ENCODE measurements at places on chromosomes 12 and 14. TPM values are rescaled to one million over a fixed set of nuclear protein-coding genes. Genes with fewer than 3 reads are reported as not detected.

GLIPR1L1 gene
- not detected for polyA plus RNA-seq

GRCh38 chr12:109255377-109255776, 53.7 kb downstream of the FOXN4 start:
- DNase-seq, result no peak

DNA sequence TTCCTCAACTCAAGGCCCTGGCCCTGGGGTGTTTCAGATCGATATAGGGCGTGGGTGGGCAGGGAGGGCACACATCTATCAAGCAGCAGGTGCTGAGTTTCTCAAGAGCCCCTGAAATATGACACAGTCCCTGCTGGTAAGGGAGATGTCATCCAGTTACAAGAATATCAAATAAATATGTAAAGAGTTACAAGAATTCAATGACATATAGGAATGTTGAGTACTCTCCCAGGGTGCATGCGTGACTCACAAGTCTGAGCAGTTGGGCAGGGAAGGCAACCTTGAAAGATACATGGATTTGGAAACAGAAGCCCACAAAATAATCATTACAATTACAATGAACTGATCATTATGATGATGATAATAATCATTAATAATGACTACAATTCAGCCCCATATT, 35.2 kb downstream of the MVK start:
- no peak for DNase-seq

FAM222A gene
- polyA plus RNA-seq, result 0.29 TPM

- no peak for DNase-seq
Measured at GRCh38 chr14:88871429-88871828, 47.0 kb downstream of the TTC8 start.

DHRS2 gene
- polyA plus RNA-seq, result not detected

- no peak for DNase-seq
Measured at GRCh38 chr14:101071493-101071906, 168.0 kb upstream of the RTL1 start.

OTX2 gene
- polyA plus RNA-seq, result not detected
